ENCODE measurements at places on chromosomes 1 and 21.

- DNase-seq = no peak
Observed at GRCh38 chr1:20491178-20491577, 5.2 kb upstream of the CAMK2N1 start.

DNA sequence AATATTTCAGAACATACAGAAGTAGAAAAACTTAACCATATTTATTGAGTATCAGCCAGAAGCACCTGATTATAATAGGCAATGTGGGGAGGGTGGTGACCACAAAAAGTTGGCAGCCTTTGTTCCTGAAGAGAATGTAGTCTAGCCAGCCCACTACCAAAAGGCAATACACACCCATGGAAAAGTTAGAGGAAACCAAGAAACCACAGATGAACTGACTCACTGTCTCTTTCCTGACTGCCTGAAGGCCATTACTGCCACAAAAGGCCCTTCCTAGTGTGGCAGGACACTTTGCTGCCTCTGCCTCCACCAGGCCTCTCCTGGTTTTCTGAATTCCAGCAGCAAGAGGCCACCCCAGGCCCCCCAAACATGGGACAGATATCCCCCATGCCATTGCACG lies 14.6 kb upstream of the PROX1 start:
- DNase-seq = no peak

GRCh38 chr1:31797216-31797615 lies 18.6 kb downstream of the SPOCD1 start:
- DNase-seq = no peak

DNA sequence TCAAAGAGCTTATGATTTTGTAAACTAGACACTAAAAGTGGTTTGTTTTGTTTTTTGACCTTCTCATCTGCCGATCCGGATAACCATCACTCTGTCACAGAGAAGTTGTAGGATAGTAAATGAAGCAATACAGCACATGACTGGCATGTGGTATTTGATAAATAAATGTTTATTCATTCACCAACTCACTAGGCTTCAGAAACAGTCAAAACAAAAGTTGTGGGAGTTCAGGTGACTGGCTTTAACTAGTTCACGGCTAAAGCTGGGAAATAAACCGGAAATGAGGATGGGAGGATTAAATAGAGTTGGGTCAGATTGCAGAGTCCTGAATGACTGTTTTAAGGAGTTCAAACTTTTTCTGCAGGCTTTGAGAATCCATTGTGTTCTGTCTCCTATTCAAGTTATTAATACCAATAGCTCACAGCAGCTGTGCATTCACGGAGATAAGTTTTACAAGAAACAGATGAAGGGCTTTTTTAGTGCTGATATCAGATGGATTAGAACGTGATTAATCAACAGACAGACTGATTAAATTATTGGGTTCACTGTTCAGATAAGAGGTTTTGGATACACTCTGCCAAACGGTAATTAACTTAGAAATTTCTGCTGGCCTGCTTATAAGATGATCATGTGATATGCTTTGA lies 463.3 kb downstream of the DPYD start:
- DNase-seq = no peak

DNA sequence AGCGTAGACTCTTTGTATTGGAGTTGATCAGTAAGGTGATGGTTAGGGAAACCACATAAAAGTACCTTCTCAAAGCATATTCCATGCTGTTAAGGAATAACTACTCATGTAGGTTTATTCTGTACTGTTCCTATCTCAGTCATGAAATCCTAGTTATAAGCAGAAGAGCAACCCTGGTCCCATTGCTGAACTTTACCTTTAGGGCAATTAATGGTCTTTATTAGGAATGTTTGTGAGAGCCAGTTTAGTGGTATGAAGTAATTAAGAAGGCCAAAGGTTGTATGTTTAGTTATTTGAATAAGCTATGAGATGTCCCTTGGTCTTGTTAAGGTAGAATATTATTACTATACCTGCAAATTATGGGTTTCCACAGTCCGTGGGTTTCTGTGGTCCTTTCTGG lies 44.0 kb downstream of the ACP6 start:
- no peak for DNase-seq

- no peak for DNase-seq
Observed at GRCh38 chr21:29829564-29830275, 110.1 kb downstream of the GRIK1 start.

All from activated naive CD4-positive, alpha-beta T cell treated with anti-CD3 and anti-CD28 coated beads for 36 hours (primary cell).